ENCODE measurements at places on chromosomes 1 and 21.

- no peaks in the 10 kb centered on the region for H3K36me3 ChIP-seq
- DNase-seq: no peak
Measured at GRCh38 chr1:115063228-115063901, 25.9 kb downstream of the TSPAN2 start.

GRCh38 chr1:67853704-67854103 is 20.4 kb upstream of the GNG12 start:
- no peaks in the 10 kb centered on the region for H3K36me3 ChIP-seq
- DNase-seq: peak; percentile 79
- H3K4me3 ChIP-seq: no peak overlapping the region
- no peak overlapping the region for H3K27ac ChIP-seq

- no peaks in the 10 kb centered on the region for H3K27me3 ChIP-seq
- no peak for DNase-seq
- H3K36me3 ChIP-seq: no peaks in the 10 kb centered on the region
- no peak overlapping the region for H3K4me3 ChIP-seq
- no peaks in the 10 kb centered on the region for H3K4me1 ChIP-seq
Measured at GRCh38 chr1:212152308-212152693, 116.8 kb downstream of the DTL start.

GRCh38 chr21:30434033-30434631 is 4.1 kb downstream of the KRTAP13-4 start:
- H3K36me3 ChIP-seq: no peaks in the 10 kb centered on the region
- H3K27ac ChIP-seq: no peak overlapping the region
- H3K4me3 ChIP-seq: no peak overlapping the region
- H3K27me3 ChIP-seq: no peaks in the 10 kb centered on the region
- no peaks in the 10 kb centered on the region for H3K4me1 ChIP-seq

DNA sequence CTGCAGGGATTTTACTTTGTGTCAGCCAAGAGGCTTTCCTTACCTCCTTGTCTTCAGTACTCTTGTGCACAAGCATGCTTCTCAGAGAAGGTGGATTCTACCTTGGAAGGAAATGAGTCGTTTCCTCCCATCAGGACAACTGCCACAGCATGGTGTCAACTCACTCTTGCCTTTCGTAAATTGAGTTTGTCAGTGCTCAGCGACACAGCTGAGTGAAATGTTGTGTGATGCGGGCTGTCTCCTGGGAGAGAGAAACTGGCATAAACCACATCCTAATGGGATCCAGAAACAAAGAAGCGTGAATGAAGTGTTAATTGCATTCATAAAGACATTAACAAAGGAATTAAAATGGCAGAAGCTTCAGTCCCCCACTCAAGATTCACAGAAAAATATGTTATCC is 51.5 kb upstream of the SLC22A15 start:
- H3K27me3 ChIP-seq: no peaks in the 10 kb centered on the region
- H3K36me3 ChIP-seq: no peaks in the 10 kb centered on the region
- H3K4me3 ChIP-seq: no peak overlapping the region
- DNase-seq: no peak
- no peak overlapping the region for H3K27ac ChIP-seq
- H3K4me1 ChIP-seq: no peaks in the 10 kb centered on the region

DNA sequence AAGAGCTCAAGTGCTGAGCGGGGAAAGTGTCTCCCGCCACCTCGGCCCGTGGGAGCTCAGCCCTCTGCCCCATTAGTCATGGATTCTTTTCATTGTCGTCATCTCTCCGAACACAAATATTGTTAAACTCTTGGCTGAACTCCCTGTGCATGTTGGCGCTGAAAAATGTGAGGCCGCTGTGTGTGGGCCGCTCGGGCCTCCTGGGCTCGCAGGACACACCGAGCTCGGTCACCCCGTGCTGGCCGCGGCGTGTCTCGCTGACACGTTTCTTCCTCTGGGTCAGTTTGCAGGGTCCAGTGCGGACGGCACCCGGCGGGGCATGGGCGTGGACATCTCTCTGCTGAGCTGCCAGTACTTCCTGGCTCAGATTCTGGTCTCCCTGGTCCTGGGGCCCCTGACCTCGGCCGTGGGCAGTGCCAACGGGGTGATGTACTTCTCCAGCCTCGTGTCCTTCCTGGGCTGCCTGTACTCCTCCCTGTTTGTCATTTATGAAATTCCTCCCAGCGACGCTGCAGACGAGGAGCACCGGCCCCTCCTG is 25.6 kb downstream of the SLC45A1 start:
- no peaks in the 10 kb centered on the region for H3K27me3 ChIP-seq
- no peak overlapping the region for H3K4me3 ChIP-seq
- peaks cover 1% of the 10 kb centered on the region for H3K36me3 ChIP-seq
- DNase-seq: peak; percentile 95
- peak overlapping the region; percentile 80 for H3K27ac ChIP-seq

DNA sequence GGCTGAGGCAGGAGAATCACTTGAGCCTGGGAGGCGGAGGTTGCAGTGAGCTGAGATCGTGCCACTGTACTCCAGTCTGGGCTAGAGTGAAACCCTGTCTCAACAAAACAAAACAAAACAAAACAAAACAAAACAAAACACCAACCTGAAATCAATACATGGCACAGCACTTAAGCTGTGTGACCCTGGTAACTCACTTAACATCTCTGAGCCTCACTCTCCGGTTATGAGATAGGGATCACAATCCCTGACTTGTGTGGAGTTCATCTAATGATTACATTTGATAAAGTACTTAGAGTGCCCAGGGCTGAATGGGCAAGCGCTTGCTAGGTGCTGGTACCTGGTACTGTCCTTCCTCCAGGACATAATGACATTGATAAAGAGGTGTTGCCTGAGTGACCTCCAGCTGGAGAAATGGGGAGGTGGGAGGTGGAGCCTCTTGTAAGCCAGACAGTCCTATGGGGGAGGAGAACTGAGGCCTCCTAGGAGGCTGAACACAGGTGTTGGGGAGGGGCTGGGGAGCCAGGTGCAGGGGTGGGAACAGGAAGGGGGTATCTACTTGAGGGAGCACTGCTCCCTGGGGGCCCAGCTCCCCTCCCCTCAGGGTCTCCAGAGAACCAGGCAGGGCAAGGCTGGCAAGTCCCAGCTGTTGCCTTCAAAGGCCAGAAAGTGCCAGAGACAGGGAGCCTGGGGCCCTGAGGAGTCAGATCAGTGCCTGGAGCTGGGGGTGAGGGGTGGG is 17.9 kb downstream of the FOXO6 start:
- no peaks in the 10 kb centered on the region for H3K27me3 ChIP-seq
- H3K36me3 ChIP-seq: no peaks in the 10 kb centered on the region

- H3K4me1 ChIP-seq: no peaks in the 10 kb centered on the region
- no peak overlapping the region for H3K27ac ChIP-seq
- no peaks in the 10 kb centered on the region for H3K36me3 ChIP-seq
- H3K4me3 ChIP-seq: no peak overlapping the region
- no peaks in the 10 kb centered on the region for H3K27me3 ChIP-seq
- no peak for DNase-seq
Measured at GRCh38 chr1:41175546-41175945, 66.6 kb downstream of the SCMH1 start.

DNA sequence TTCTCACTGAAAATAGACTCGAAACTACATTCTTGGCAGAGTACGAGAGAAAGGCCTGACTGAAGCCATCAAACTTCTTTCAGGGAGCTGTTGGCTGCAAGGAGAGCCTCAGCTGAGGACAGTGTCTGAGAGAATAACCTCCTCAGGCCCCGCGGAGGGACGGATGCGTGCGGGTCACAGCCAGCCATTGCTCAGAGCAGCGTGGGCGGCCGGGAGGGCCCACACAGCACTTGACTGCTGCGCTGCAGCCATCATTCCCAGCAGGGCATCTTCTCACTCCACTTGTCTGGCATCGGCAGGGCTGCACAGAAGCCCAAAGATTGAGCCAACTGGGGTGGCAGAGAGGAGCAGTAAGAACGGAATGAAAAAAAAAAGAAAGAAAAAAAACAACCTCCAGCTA is 113.5 kb downstream of the XCL2 start:
- H3K27me3 ChIP-seq: no peaks in the 10 kb centered on the region
- peaks cover 6% of the 10 kb centered on the region for H3K4me1 ChIP-seq
- no peaks in the 10 kb centered on the region for H3K36me3 ChIP-seq
- no peak overlapping the region for H3K4me3 ChIP-seq

DNA sequence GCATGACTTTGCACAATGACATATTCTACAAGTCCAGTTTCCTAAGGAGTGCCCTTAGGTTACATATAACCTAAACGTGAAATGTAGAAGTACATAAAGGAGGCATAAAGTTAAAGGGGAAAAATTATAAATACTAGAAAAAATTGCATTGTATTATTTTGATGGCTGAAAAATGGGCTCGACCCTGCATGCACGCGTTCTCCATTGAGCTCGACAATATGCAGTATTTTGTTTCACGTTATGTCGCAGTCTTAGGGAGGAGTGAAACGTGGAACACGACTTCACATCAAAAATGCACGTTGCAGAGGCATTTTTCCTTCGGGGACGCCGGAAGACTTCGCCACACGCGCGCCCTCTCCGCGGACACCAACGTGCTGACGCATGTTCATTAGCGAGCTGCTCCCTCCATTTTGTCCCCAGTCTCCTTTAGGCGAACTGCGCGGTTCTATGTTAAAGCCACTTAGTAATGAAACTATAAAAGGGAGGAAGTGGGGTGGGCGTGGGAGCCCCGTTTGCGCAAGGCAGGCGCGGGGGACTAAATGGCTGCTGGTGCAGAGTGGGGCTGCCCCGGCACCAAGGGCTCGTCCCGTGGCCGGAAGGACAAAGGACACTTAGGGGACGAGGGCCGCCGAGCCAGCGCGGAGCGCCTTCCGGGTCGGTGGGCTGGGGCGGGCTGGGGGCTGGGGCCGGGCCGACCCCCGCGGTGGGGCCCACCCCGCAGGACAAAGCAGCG is 749 bp upstream of the COX20 start:
- no peaks in the 10 kb centered on the region for H3K36me3 ChIP-seq
- peak overlapping the region; percentile 97 for H3K27ac ChIP-seq
- no peaks in the 10 kb centered on the region for H3K27me3 ChIP-seq
- peaks cover 4% of the 10 kb centered on the region for H3K4me1 ChIP-seq
- H3K4me3 ChIP-seq: peak overlapping the region; percentile 66
